ENCODE measurements at places on chromosomes 7 and 10.

DNA sequence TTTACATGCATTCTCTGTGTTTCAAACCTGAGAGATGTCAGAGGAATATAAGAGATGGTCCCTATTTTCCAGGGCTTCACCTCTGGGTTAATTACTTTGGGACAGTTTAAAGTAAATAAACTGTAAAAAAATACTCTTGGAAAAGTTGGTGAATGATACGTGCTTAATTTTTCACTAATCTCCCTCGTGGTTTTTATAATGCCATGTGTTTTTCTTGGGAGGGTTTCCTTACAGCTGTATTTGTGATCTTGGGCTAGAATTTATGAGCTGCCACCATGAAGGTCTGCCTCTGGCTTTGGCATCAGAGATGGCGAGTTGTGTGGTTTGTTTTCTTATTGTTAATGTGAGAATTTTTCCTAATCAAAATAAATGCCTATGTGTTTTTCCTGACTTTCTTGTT is 322.5 kb downstream of the AUTS2 start:
- DNase-seq = no peak

GRCh38 chr7:155252444-155252887 is 45.2 kb upstream of the INSIG1 start:
- DNase-seq = no peak

GRCh38 chr10:101079874-101080273 is 18.1 kb downstream of the KAZALD1 start:
- no peak for DNase-seq

GRCh38 chr10:125700355-125700911 is 17.5 kb upstream of the TEX36 start:
- no peak for DNase-seq

GRCh38 chr10:93554760-93555432 is 11.6 kb upstream of the FFAR4 start:
- DNase-seq = no peak

- DNase-seq = no peak
Observed at GRCh38 chr7:134419085-134419484, 39.8 kb downstream of the AKR1B1 start.

DNA sequence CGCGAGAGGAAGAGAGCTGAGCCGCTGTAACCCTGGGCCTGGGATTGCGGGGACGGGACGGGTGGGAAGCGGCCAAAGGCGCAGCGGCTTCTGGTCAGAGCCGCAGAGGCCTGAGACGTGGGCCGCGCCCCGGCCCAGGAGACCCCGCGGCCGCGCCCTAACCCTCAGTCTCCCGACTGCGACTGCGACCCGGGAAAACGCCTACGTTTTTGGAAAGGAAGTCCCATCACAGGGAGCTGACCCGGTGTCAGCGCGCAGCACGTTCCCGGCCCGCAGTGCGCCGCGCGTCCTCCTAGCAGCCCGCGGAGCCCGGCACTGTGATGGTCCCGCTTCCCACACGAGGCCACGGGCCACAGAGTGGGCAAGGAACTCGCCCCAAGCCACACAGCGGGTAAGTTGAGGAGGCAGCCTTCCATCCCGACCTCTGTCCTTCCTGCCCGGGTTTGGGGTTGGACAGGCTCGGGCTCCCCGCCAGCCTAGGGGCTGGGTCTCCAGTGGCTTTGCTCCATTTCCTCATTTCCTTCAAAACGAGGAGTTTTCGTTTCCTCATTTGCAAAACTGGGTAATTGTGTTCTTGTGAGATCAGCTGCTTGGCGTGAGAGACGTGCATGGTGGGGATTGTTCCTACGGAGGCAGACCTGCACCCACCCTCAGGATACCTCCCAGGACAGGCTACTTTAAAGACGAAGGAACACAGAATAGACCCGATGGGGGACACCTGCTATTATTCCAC is 1.2 kb downstream of the GPNMB start:
- no peak for DNase-seq

GRCh38 chr7:30977896-30978564 is 14.3 kb downstream of the GHRHR start:
- no peak for DNase-seq

DNA sequence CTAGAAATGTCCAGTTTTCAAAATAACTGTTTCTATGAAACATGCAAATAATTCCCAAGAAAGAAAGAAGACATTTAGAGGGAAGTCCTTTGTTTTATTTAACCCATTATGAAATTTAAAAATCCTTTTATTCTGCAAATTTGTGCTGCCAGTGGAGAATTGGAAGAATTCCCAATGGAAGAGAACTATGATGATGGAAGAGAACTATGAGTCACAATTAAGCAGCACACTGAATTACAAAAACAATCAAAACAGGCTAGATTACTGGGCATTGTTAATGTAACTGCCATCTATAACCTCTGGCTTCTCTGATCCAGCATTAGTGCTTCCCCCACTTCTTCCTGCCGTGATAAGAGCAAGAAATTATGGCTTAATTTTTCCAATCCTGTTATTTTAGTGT is 126.2 kb upstream of the FEZF1 start:
- DNase-seq = no peak

GRCh38 chr7:22156205-22156604 is 200.7 kb downstream of the RAPGEF5 start:
- DNase-seq = no peak

DNA sequence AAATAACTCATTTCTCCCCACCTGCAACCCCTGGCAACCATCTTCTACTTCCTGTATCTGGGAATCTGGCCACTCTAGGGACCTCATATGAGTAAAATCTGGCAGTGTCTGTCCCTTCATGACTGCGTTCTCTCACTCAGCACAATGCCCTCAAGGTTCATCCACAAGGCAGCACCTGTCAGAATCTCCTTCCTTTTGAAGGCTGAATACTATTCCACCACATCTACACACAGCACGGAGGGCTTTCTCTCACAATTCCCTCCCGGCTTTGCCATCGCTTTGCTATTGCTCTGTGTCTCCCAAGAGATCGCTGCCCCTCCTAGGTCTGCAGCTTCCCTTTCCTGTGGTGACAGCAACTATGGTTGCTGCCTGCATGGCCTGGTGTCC is 174.7 kb upstream of the RHEB start:
- DNase-seq = no peak

DNA sequence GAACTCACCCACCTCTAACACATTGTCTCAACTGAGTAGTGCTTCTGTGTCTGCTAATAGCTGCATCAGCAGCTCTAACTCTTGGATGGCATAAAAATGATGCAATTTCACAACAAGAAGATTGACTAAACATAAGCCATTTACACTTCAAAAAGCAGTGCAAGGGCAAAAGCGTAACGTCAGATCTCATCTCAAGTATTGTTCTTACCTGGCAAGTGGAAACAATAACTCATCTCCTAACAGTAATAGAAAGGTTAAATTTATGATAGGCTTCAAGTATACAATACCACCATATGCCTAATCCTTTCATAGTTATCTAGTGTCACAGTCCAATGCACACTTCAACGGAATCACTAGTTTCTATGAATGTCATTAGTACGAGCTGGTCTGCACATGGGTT is 14.8 kb downstream of the TPK1 start:
- DNase-seq = no peak

- no peak for DNase-seq
Observed at GRCh38 chr10:111551001-111551400, 474.2 kb downstream of the ADRA2A start.

DNA sequence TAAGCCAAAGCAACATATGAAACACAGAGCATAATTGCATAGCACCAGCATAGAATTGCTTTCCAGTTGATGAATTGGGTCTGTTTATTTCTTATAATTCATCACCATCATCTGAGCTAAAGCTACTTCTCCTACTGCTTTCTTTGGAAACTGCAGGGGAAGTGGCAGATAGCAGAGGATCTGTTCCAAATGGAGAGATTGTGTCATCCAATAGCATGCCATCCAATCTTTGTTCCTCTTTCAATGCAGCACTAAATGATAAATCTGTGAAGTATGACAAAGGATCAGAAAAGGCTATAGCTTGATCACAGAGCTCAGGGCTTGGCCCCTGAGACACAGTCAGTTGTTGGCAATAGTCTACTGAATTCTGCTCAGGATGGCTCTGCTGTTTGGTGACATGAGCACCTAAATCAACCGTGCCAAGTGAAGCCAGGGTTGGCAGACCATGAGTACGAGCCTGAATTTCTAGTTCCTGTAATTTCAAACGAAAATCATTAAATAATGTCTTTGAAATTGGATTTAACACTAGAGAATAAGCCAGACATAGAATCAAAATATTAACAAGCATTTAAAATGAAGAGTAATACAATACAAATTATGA is 90.0 kb downstream of the TFEC start:
- no peak for DNase-seq

DNA sequence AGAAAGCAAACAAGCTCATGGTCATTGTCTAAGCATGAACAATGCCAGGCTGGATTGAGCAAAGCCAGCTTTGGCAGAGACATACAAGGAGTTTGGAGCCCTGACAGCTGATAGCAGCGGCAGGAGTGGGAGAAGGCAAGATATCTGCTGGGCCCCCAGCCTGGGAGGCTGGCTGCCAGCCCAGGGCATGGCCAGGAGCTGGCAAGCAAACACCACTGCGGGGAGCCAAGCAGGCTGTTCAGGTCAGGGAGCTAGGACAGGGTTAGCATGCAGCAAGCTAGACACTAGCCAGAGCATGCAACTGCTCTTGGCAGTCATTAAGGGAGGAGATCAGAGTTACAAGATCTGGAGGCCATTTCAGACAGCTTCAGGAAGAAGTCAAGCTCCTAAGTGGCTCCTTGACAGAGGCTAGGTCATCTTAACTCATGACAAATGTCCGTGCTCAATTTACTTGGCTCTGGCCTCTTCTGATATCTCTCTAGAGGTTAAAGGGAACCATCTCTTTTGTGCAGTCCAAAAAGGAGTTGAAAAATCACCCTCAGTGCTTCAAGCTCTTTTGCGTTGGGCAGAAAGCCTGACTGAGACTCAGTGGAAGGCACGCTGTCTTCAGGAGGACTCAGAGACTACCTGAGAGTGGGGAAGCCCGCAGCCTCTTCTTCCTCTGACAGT is 436.8 kb upstream of the C7orf33 start:
- no peak for DNase-seq

- no peak for DNase-seq
Observed at GRCh38 chr10:117257721-117258120, 16.8 kb downstream of the SLC18A2 start.

DNA sequence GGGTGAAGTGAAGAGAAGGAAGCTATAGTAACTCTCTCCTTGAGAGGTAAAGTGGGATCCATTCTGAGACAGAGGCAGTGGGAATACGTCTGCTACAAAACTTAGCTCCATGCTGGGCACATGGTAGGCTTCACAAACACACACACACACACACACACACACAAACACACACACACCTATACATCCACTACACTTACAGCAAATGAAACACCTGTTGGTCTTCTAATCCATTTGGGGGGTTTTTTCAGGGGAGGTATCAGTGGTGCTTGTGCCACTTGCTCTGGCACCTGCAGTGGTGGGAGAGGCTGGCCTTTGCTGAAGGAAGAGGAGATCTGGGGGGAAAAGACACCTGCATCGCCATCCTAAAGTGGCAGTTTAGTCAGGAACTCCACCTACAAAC is 14.5 kb downstream of the SEC31B start:
- no peak for DNase-seq

- DNase-seq = no peak
Observed at GRCh38 chr10:113856563-113856962, 2.1 kb downstream of the NHLRC2 start.

DNA sequence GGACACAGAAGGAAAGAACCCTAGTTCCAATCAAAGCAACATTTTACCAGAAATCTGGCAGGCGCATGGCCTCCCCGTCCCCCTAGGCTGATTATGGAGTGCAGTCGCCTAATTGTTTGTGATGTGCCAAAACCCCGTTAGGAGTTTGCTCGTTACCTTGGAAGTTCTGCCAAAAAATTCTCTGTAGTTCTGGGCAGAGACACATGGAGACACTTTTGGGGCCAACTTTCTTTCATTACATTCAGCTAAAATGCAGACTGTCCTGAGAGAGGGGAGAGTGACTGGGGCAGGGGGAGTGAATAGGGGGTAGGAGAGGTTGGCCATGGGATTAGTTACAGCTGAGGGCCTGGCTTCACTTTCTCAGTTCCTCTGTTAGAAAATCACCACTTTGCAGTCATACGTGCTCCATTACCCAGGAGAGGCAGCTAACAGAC is 158.0 kb upstream of the NPVF start:
- no peak for DNase-seq

DNA sequence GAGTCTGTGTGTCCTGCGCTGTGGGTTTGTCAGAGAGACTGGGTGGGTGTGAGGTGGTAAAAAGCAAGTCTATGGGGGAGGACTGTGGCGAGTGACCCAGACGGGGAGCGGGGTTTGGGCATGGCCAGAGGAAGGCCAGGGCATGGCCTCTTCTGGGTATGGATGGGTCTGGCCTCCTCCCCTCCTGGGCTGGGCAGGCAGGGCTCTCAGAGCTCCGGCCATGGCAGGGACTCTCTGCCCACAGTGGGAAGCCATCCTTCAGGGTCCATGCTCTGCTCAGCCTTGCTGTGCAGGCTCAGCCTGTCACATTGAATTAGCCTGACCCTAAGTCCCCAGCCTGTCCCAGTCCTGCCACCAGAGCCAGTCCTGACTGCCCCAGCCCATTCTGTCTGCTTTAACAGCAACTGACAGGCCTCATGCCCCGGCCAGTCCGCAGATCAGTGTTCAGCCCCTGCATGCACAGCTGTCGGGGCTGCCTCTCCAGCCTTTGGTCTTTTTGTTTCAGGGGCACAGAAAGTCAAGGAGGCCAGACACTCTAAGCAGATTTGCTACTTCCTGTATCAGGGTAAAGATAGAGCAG is 7.9 kb downstream of the ANTXRL start:
- DNase-seq = no peak

GRCh38 chr10:27138277-27138676 is 15.9 kb downstream of the YME1L1 start:
- no peak for DNase-seq

DNA sequence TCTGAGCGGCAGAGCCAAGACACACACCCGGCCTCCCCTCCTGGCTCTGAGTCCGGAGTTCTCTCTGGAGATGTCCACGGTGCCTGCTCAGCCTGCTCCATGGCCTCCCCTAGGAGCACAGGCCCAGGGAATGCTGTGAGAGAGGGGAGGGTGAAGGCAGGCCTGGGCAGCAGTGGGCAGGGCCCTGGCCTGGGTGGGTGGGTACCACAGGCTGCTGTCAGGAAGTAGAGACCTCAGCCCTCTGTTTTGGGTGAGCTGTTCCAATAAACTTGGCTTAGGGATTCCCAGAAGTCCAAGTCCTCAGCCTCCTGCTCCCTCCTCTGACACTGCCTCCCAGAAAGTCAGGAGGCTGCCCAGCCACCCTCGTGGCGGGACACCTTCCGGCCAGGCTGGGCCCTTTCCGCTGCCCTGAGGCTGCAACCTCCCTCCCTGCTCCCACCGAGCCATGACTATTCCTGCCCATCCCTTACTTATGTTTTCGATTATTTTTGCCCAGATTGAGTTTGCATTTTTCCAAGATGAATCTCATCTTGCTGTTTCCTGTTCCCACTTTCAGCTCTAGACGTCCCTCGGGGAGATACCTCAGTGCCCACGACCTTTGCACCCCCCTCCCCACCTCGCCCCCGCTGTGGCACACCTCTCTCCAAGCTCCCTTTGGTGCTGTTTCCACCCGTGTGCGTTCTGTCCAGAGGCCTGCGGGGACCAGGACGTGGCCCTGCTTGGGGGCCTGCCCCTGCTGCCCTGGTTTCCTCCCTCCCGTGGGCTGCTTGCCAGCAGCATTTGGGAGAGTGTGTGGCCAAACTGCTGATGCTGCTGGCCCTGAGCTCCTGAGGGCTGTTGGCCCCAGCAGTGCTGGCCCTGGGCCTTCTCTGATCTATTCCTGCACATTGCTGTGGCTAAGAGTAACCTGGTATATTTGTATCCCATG is 5.8 kb upstream of the POLM start:
- no peak for DNase-seq
